ENCODE measurements at places on chromosomes 7 and 10.

DNA sequence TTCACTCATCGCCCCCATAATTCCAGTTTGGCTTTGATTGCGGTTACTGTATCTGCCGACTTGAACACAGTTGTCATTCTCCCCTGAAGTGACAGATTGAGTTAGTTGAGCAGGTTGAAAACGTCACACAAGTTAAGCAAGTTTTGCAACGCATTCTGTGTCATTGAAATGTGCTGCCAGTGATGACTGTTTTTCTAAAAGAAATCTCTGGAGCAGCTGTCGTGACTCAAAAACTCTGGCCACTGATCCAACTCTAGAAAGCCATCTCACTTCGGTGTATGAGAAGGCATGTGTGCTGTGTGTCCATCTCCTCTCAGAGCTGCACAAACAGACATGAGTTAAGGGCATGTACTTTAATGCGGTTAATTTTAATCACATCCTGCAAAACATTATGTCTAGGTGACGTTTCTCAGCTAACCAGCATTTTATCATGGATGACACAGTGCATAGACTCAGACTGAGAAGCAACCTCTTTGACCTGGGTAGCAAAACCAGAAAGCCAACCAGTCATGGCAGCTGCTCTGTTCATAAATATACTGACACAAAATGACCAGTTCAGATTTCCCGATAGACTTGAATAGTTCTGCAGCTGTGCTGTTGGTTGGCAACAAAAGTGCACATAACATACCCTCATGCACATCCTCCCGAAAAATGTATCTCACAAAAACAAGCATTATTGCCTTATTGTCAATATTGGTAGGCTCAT lies 69.3 kb downstream of the CSTF2T start:
- DNase-seq, result no peak

GRCh38 chr10:7310076-7310475 lies 100.8 kb downstream of the SFMBT2 start:
- DNase-seq, result no peak

DNA sequence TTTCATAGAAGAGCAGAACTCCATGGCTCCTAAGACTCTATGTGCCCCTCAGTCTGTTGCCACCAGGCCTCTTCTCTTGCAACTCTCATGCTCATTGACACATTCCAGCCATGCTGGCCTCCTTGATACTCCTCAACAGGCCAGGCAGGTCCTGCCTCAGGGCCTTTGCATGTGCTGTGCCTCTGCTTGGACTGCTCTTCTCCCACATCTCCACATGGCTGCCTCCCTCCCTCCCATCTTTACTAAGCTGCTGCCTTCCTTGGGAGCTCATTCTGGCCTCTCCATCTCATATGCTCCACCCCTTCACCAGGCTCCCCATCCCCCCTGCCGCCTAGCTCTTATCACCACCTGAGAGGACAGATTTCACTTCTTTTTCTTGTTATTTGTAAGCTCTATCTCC lies 103.8 kb upstream of the GPR26 start:
- no peak for DNase-seq

DNA sequence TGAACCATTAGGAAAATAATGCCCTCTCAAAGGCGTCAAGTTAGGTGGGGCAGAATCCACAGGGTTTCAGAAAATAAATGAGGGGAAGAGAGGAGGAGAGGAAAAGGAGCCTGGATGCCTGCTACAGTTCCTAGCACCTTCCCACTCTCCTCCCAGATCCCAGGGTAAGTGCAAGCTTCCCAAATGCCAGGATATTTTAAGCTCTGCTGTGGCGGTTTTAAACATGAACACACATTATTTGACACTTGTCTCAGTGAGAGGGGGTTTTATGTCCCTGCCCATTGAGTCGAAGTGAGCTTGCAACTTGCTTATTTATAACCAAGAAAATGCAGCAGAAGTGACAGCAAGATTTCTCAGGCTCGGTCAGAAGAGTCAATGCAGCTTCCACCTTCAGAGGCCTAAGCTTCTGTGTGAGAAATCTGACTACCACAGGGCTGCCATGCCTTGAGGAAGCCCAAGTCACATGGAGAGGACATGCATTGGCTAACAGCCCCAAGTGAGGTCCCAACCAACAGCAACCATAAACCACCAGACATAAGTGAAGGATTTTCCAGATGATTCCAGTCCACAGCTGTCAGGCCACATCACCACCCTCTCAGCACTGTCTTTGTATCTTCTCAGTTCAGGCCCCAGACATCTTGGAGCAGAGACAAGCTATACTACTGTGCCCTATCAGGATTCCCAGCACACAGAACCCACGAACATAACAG lies 17.9 kb upstream of the BMPER start:
- no peak for DNase-seq

- no peak for DNase-seq
Measured at GRCh38 chr7:14604606-14605005, 297.9 kb downstream of the DGKB start.

Measured in OCI-M1 (cell line).